ENCODE measurements at places on chromosomes 13 and 19.

DNA sequence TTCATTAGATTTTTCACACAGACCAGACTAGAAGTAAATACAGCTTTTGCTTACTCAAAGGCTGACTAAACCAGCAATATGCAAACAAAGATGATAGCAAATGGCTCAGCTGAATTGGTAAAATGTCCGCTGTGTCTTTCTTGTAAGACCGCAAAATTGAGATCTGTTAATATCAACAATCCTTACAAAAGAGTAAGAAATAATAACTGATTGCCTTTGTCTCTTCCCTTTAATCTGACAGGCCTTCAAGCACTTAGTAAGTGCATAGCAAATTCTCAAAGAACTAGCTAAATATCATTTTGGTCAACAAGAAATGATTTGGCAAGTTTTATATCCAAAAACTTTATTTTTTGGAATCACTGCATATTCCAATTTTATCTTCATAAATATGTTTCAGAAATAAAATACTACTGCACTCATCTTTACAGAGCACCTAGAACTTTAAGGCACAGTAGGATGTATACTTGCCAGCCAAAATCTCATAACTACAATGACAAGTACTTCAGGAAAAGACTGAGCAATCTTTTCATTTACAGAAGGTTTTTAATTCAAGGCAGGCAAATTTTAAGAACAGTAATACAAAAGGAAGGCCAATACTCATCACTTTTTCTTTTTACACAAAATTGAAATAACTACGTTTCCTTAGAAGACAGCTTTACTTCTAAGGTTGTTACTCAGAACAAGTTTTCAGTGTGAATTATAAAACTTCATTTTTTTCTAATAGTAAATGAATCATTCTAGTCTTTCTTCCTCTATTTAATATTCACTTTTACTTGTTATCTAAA, 1.1 kb downstream of the ELF1 start:
- DNase-seq: no peak

DNA sequence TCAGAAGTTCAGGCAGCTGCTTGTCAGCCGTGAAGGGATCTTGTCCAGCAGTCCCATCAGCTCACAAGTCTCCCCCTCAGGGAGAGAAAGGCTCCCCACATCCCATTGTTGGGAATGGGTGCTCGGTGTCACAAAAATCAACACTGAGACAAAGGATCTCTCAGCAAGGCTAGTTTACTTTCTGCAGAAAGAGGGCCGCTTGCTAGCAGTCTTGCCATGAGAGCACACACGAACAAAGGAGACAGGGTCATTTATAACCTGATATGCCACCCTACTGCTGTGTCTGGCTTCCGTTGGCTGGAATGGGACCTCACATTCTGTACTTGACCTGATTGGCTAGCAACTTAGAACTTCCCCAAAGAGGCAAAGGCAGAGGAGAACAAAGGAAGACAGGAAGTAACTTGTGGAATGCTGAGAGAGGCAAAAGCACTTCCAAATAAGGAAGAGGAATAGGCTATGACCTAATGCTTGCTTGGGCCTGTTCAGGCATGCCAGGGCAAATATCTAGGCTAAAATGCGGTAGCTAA, 8.7 kb upstream of the IGFL3 start:
- DNase-seq: no peak

- no peak for DNase-seq
Measured at GRCh38 chr13:105960326-105960725, 575.1 kb downstream of the EFNB2 start.

DNA sequence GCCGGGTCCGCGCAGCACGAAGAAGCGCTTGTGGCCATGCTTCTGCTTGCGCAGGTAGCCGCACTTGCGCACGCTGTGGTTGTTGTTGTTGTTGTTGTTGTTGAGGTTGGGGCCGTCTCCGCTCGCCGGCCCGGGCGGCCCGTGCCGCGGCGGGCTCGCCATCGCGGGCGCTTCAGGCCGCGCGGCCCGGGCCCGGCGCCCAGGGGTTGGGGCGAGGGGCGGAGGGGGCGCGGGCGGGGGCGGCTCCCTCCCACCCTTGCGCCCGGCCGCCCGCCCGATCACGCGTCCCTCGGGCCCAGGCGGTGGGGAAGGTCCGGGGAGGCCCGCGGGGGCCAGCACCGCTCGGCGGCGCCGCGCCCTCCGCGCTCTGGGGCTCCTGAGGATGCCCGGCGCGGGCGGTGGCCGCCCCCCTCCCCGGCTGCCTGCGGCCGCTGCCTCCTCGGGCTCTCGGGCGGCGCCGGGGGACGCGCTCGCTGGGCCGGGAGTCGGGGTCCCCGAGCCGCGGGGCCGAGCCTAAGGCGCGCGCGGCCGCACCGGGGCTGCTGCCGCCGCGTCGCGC, 412 bp downstream of the IRS2 start:
- no peak for DNase-seq

GRCh38 chr13:30396434-30397075, 25.7 kb upstream of the UBE2L5 start:
- DNase-seq: no peak

DNA sequence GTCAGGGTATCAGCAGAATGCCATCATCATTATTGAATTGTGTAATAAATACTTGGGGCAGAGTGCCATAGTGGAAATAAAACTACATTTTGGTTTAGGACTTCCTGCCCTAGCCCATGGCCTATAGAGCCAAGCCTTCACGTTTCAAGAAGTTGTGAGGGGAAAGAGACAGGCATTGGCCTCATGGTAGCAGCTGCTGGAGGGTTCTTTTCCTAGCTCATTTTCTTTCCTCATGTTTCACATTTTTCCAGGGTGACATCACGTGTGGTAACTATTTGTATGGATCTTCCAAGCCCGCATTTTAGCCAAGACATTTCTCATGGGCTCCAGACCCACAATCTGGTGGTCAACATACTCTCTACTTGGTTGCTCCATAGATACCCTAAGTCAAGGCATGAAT, 80.4 kb downstream of the LRCH1 start:
- no peak for DNase-seq

- DNase-seq: no peak
Measured at GRCh38 chr19:44113784-44114390, 688 bp downstream of the ZNF225 start.

- DNase-seq: peak; percentile 27
Measured at GRCh38 chr13:94192431-94192975, 287.0 kb downstream of the DCT start.

DNA sequence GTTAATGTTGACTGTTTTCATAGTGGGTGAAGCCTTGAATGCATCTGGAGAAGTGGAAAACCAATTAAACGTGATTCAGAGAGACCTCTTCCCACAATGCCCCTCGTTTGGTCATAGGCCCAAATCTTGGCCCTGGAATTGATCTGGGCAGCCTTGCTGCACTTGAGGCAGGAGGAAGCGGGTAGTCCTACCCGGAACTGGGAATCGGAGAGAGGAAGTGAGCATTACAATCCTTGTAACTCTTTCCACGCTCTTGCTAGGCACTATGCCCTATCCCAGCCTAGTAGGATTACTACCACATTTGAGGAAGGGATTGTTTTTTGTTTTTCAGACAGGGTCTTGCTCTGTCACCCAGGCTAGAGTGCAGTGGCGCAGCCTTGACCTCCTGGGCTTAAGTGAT, 3.6 kb downstream of the KCNK6 start:
- DNase-seq: no peak

GRCh38 chr13:97875218-97875617, 78.3 kb upstream of the IPO5 start:
- no peak for DNase-seq

GRCh38 chr19:51786646-51787494, 8.1 kb upstream of the FPR3 start:
- no peak for DNase-seq

DNA sequence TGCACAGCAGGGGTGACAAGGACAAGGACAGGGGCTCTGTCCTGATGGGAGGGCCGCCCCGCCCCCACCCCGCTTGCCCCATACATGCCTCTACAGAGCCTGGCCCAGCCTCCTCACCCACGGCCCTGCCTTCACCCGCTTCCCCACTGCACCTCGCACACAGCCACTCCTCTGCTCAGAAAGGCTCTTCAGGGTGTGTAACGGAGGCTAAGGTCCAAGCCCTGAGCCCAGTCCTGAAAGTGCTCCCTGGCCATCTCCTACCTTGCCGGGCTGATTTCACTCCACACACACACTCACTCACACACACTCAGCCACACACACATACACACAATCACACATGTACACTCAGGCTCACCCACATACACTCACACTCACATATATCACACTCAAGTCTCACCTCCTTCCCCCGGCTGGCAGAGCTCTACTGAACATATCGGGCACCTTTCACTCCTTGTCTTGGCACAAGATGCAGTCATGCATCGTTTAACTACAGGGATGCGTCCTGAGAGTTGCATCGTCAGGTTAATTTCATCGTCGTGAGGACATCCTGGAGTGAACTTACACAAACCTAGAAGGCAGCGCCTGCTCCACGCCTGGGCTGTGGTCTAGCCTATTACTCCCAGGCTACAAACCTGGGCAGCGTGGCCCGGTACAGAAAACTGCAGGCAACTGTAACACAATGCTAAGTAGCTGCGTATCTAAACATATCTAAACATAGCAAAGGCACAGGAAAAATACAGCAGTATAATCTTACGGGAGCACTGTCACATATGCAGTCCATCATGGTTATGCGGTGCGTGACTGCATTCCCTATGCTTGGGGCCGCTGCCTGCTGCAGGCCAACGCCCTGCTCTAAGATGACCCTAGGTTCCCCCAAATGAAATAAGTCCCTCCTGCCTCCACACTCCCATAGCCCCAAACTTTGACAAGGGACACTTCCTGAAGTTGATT, 13.1 kb downstream of the EPS15L1 start:
- DNase-seq: no peak

DNA sequence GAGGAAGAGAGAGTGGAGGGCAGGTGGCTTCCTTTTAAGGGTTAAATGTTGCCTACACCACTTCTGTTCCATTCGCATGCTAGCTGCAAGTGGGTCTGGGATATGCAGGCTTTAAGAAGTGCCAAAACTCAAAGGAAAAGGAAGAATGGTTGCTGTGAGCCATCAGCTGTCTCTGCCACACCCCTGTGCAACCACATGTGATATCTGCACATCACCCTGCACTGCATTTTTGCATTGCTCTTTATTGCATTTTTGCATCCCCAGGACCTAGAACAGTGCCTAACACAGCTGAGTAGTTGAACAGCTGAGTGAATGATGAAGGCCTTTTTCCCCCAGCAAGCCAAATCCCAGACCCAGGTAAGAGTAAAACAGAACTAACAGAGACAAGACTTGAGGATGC, 136.1 kb downstream of the ZIC5 start:
- no peak for DNase-seq

GRCh38 chr19:52622261-52622660, 15.9 kb downstream of the ZNF83 start:
- no peak for DNase-seq

GRCh38 chr13:60538566-60538965, 141.5 kb downstream of the TDRD3 start:
- DNase-seq: no peak
